ENCODE measurements at places on chromosomes 13 and 19.

GRCh38 chr19:9171393-9171991 is 7.3 kb upstream of the OR7D2 start:
- DNase-seq, result no peak

- no peak for DNase-seq
Measured at GRCh38 chr13:110913322-110914080, 1.4 kb downstream of the ANKRD10 start.

- peak; percentile 23 for DNase-seq
Measured at GRCh38 chr19:13033819-13034611, 38.7 kb downstream of the NFIX start.

- no peak for DNase-seq
Measured at GRCh38 chr19:46890423-46891170, 29.8 kb downstream of the ARHGAP35 start.

- DNase-seq, result no peak
Measured at GRCh38 chr13:79468402-79468801, 12.6 kb upstream of the NDFIP2 start.

DNA sequence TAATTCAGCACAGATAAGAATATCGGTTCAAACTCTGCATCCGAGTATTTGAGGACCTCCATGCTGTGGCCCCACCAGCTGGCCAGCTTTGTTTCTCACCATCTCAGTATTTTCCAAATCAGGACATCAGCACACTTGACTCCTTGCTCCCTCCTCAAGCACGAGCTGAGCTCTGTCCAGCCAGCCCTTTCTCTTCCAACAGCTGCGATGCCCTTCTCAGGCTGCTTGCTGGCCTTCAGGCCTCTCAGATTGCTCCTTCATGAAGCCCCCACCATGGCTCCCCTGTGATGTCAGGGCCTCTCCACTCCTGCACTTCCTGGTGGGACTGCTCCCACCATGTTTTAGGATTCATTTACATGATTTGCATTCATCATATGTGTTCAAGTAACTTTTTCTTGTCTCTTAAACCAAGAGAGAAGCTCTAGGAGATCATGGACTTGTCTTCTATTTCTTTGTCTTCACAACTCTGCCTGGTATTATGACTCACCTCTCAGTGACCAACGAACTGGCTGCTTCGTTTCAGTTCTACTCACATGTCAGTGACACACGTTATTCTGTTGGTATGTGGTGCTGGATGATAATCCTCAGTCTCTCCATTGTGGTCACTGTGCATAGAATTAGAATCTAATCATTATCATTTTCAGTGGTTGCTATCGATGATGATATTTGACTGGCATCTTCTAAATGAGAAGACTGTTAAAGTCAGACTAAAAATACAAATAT is 471.7 kb downstream of the EFNB2 start:
- no peak for DNase-seq

GRCh38 chr13:29227576-29227975 is 367.9 kb downstream of the SLC7A1 start:
- no peak for DNase-seq

GRCh38 chr13:99434258-99434788 is 66.9 kb upstream of the TM9SF2 start:
- no peak for DNase-seq

GRCh38 chr19:43784981-43785808 is 4.4 kb upstream of the KCNN4 start:
- peak; percentile 60 for DNase-seq

- no peak for DNase-seq
Measured at GRCh38 chr13:98221234-98221633, 44.2 kb upstream of the RNF113B start.

- no peak for DNase-seq
Measured at GRCh38 chr13:51422484-51422883, 30.4 kb downstream of the INTS6 start.

DNA sequence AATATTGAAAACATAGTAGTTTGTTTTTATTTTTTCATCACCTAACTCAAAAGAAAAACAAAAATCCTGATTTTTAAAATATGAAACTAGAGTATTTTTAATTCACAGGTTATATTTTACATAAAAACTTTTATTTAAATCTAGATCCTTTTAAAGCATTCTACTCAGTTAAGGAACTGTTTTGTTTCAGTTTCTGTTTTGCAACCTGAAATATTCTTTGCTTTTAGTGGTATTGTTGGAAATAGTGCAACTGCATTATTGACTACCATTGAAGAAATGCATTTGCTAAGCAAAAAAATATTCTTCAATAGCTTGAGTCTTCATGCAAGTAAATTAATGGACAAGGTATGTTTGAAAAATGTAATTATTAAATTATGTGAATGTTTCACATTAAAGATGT is 43.8 kb downstream of the COG6 start:
- no peak for DNase-seq

DNA sequence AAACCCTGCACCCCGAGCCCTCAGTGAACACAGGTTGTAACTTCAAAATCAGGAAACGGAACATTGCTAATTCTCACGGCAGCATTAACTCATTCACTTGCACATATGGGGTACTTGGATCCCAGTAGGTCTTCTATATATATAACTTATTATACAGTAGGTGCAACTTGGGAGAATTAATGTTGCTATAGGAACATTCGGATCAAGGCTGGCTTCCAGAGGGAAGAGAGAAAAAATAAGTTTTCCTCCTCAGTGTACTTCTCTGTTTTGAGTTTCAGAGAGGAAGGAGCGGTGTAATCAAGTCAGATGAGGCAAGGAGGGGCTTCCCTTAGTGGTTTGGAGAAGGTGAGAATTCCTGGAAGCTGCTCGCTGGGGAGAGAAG is 90.9 kb upstream of the ZNF507 start:
- DNase-seq, result no peak

DNA sequence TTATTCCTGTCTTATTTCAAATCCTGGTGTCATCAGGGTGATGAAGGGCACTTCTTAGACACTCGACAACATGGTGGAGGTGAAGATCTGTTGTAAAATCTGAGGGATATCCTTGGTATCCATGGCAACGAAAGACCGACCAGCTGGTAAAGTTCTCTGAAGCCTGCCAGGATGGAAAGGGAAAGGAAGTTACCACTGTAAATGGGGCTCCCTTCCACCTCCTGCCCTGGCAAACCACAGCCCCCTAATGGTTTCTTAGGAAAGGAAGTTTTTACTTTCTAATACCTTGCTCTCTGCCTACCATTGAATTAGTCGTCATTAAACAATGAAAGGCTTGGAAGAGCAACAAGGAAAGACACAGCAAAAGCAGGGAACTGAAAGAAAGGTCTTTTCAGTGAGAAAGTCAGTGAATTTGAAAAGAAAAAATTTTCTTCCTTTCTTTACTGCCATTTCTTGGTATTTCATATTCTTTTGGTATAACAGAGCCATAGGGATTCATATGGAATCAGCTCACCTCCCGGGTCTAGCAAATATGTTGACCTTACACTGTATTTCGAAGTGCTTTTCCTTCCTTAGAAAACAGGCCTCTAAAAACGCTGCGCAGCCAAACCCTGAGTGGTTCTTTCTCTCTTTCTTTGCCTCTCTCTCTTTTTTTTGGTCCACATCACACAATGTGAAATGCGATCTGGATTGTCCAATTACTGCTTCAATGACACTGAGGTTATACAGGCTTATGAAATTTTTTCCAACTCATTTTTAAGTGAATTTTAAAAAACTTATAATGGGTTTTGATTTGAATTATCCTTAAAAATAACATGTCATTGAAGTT is 111.0 kb downstream of the RGCC start:
- no peak for DNase-seq

DNA sequence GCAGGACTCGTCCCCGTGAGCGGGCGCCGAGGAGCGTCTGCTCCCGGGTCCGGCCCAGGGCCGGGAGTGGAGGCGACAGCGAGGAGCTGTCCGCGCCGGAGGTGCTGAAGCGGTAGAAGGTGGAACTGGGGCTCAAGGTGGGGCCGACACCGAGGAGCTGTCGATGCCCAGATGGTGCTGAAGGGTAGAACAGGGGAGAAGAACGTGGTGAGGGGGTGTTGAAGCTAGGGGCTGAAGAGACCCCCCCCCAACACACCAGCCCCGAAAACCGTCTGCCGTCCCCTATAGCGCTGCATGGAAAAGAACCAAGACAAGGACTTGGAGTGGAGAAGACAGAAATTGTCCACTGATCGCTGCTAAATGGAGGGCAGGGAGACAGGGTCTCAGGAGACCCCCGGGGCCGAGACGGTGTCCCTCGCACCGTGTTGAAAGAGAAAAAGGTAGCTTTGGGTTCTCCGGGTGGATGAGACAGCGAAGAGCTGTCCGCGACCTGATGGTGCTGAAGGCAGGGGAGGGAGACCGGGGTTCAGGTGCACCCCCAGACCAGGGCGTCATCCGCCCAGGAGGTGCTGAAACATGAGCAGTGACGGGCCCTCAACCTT is 7.1 kb upstream of the PDE4C start:
- DNase-seq, result peak; percentile 46

DNA sequence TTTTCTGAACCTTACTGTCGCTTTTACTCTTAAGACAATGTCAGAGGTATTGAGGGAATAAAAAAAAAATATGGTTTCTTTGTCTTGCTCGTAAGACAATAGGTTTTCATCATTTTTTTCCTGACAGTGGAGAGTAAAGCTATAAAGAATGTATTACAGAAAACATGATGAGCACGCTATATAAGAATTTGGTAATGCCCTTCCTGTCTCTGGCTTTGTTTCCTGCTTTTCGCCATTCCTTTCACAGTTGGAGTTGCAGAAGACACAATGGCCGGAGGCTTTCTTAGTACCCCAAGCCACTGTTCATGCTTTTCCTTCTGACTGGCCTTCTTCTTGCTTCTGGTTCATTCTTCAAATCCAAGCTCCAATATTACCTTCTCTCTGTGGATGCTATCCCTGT is 101.0 kb upstream of the DACH1 start:
- no peak for DNase-seq

DNA sequence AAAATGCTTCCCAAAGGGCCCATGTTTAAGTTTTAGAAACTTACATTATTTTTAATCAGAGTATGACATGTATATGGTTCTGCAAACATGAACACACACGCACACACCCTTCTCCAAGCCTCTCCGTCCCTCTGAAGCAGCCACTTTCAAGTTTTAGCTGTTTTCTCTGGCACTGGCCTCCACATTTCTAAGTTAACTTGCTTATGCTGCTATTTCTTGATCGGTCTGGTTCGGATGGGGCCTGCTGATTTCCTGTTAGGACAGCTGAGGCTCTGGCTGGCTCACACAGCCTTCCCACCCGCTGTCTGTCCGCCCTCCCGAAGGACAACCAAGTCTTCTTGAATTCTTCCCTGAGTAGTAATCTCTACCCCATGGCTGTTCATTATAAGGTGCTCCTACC is 4.4 kb downstream of the SPC24 start:
- no peak for DNase-seq

- no peak for DNase-seq
Measured at GRCh38 chr19:32935629-32936028, 36.1 kb downstream of the CEP89 start.

DNA sequence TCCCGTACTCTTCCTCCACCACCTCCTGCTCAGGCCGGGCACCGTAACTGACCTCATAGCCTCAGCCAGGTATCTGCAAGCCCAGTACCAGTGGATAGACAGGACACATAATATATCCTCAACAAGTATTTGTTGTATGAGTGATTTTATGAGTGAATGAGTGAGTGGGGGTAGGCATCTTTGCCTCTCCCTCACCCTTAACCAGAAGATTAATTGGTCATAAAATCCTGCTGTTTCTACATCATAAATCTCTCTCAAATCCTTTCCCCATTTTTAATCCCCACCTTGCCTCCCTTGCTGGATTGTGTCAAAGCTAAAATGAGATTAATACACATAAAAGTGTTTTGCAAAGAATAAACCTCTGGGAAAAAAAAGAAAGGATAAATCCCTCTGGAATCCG is 44.4 kb upstream of the HMGB1 start:
- DNase-seq, result no peak

DNA sequence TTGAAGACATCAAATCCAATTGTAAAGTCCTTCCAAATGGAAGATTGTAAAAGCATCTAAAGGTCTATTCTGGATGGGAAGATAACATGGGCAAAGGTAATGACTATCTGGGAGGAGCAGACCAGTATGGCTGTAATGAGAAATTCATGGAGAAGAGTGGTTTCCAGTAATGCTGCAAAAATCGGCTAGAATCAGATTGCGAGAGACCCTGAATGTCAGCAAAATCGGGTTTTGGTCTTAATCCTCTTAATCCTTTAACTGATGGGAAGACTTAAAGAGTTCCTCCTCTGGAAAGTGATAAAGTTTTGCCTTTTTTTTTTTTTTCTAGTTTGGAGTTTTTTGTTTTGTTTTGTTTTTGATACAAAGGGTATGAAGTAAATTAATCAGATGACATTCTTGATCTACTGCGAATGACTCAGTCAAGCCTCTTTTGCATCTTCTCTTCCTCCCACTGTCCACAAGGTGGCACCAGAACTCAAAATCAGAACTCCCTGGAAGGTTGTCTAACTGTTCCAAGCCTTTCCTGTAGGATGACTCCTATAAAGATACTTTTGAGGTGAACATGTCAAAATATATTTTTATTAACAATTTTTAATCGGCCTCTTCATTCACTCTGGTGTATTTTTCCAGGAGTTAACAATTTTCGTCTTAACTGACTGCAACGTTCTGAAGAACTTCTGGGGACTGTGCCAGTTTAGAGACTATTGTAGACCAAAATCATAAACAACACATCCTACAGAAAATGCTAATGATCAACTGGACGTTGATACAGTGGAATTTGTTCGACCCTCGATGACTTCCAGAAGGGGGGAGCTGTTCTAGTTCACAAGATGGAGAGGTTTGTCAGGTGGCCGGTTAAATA is 213.3 kb upstream of the MIR17HG start:
- peak; percentile 76 for DNase-seq

DNA sequence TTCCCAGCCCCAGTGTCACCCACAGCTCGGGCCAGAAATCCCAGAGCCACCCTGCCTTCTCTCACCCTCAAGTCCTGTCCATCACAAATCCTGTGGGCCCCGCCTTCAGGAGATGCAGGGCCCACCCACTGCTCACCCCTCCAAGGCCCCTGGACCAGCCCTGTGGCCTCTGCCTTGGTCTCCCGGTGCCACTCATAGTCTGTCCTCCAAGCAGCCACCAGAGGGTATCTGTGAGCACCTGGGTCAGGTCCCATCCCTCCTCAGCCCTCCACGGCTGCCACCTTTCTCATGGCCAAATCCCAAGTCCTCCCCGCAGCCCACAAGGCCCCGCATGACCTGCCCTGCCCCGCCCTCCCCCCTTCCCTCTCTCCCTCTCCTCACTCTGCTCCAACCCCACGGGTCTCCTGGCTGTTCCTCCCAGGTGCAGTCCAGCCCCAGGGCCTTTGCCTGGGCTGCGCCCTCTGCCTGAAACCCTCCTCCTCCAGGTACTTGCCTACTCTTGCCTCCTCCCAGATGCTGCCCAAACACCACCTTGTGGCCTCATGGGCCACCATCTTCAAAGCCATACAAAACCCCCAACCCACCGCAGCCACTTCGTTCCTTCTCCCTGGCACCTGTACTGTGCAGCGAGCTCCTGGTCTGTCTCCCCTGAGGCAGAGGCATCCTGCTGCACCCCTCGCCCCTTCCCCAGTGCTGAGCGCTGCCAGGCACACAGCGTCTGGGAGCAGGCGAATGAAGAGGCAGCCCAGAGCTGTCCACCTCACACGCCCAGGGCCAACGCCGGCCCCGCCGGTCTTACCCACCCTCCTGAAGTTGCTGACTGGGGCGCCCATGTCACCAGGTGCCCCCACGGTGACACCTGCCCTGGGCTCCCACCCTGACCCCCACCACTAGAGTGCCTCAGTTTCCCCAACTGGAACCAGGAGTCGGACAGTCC is 13.2 kb upstream of the UQCR11 start:
- DNase-seq, result no peak
